Renal cortex interstitium (tissue), 15 donors: ENCODE measurements at places on chromosomes 7 and 10.

DNA sequence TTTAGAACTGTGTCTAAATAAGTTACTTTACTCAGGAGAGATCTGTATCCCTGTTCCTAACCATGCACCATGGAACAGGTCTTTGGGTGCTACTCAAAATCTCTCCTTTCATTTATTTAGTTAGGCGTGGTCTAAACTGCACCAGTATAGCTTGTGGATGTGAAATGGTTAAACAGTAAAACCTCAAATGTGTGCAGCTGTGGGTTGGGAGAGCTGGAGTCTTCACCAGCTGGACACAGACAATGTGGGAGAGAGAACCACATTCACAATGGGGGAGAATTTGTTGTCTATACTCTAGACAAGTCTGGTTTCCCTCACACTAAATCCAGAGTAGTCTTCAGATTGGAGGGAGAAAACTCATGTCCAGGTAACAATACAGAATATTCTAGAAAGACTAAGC is 31.2 kb upstream of the IKZF1 start:
- no peak for DNase-seq

- DNase-seq, result no peak
Measured at GRCh38 chr10:12351447-12351846, 2.1 kb downstream of the CAMK1D start.

- no peak for DNase-seq
Measured at GRCh38 chr10:24995072-24995471, 20.9 kb downstream of the ENKUR start.

DNA sequence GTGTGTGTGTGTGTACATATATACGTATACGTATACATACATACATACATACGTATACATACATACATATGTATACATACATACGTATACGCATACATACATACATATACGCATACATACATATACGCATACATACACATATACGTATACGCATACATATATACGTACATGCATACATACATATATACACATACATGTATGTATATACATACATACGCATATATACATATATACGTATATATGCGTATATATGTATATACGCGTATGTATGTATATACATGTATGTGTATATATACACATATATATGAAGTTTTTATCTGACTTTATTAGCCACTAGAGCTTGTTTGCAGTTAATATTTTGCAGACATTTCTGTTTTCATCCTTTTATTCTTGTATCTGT is 63.3 kb downstream of the TBC1D12 start:
- no peak for DNase-seq
